ENCODE measurements at places on chromosomes 16 and 17.

- DNase-seq, result no peak
These were observed 583.4 kb upstream of the PSMD7 start for GRCh38 chr16:73713251-73713650.

GRCh38 chr16:81237282-81237681, 1.2 kb upstream of the BCO1 start:
- peak; percentile 10 for DNase-seq

- no peak for DNase-seq
These were observed 101.5 kb upstream of the CDH5 start for GRCh38 chr16:66265048-66265415.

- no peak for DNase-seq
These were observed 223.1 kb upstream of the CDH5 start for GRCh38 chr16:66143415-66143814.

DNA sequence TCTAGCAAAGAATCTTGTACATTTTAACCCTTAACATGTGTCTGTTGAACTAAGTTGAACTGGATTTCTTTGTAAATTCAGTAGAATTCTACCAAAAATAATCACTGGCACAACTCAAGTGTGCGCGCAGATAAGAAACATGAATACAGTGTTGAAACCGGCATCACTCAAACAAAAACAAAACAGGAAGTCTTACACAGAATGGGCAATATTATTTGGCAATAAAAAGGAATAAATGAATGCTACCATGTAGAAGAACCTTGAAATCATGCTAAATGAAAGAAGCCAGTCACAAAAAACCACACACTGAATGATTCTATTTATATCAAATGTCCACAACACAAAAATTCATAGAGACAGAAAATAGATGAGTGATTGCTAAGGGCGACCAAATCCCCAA, 102.9 kb upstream of the ZFHX3 start:
- DNase-seq, result no peak

DNA sequence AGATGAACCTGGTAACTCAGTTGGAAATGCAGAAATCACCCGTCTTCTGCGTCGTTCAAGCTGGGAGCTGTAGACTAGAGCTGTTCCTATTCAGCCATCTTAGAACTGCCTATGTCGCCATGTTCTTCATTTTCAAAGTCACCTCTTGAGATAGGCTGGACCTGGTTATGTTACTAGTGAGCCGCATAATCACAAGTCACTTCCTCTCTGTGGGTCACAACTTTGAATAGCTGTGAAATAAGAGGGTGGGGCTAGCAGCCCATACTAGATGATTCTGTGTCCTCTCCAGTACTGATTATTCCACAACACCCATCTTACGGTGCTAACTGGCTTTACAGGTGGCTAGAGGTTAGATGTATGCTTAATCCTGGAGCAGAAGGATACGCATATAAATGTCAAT, 74.2 kb downstream of the VPS53 start:
- no peak for DNase-seq

- DNase-seq, result peak; percentile 28
These were observed 484.9 kb upstream of the WSB1 start for GRCh38 chr17:26809033-26809432.

DNA sequence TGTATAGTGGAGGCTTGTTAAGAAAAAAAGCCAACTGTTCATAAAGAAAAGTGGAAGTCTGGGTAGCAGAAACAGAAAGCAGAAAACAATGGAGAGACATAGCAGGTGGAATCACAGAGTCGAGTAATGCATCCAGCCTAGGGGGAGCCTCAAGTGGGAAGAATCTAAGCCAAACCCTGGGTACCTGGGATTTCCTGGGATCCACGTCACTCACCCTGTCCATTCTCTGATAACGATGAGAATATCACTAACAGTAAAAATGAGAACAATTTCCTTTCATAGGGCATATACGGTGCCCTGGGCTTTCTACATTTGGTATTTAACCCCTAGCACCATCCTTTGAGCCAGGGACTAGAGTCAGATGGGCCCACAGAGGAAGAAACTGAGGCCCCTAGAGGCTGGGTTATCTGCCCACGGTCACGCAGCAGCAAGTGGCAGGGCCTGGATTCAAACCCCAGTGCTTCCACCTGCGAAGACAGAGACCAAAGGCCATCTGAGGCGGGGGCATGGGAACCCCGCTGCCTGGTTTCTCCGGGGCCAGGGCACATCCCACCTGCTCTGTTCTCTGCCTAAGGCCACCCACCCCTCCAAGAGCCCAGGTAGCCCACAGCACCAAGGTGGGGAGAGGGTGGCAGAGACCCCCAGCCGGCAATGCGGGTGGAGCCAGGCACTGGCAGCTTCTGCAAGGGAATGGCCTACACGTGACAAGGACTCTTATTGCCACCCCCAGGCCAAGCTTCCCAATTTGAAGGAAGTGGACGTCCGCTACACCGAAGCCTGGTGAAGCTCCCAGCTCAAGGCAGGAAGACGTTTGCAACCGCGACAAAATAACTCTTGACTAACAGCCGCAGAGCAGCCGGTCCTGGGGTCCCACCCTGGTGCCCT, 69.8 kb upstream of the PLCG2 start:
- DNase-seq, result no peak

GRCh38 chr17:73750975-73751374, 106.7 kb upstream of the SDK2 start:
- DNase-seq, result no peak

- no peak for DNase-seq
These were observed 10.9 kb downstream of the HSPB9 start for GRCh38 chr17:42133461-42134041.

DNA sequence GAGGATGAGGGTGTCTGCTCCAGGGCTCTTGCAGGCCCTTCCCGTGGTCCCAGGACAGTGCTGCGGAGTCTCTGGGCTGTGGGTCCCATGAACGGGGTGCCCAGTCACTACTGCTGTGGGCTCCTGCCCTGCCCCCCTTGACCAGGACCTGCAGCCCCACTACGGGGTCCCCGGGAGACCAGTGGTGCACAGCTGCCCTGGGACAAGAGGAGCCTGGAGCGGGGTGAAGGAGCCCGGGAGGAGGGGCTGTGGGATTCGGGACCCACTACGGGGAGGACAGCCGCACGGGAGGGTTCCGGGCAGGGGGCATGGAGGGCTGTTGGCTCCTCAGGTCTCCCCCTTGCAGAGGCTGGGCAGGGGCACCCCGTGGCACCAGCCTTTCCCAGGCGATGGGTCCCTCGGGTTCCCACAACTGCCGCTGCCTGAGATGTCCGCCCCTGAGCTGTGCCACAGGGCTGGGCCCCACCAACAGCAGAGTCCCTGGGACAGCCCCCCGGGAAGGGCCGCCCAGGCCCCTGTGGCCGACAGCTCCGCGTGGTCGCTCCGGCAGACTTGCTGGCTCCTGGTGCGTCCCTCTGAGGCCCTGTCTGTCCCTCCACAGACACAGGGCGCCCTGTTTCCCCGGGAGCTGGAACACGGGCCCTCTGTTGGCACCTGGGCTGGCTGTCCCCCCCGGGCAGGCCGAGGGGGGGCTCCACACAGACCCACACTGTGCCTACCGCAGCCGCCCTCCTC, 52.1 kb upstream of the GNG13 start:
- DNase-seq, result no peak

DNA sequence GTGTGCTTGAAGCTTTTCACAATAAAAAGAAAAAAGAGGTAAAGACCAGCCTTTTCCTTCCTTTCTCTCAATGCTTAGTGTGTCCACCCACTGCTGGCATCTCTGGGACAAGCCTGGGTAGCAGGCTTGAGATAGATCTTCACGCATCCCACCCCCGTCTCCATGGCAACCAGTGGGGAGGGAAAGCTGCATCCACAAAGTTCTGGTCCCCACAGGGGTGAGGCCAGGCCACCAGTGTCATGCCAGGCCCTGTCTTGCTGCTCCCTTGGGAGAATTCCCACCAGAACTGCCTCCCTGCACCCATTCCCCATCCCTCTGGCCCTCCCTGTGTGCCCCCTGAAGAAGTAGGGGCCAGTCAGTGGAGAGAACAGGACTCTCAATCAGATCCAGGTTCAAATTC, 259.9 kb downstream of the MRTFB start:
- no peak for DNase-seq

- peak; percentile 67 for DNase-seq
These were observed 5.1 kb downstream of the ERBB2 start for GRCh38 chr17:39704821-39705551.

DNA sequence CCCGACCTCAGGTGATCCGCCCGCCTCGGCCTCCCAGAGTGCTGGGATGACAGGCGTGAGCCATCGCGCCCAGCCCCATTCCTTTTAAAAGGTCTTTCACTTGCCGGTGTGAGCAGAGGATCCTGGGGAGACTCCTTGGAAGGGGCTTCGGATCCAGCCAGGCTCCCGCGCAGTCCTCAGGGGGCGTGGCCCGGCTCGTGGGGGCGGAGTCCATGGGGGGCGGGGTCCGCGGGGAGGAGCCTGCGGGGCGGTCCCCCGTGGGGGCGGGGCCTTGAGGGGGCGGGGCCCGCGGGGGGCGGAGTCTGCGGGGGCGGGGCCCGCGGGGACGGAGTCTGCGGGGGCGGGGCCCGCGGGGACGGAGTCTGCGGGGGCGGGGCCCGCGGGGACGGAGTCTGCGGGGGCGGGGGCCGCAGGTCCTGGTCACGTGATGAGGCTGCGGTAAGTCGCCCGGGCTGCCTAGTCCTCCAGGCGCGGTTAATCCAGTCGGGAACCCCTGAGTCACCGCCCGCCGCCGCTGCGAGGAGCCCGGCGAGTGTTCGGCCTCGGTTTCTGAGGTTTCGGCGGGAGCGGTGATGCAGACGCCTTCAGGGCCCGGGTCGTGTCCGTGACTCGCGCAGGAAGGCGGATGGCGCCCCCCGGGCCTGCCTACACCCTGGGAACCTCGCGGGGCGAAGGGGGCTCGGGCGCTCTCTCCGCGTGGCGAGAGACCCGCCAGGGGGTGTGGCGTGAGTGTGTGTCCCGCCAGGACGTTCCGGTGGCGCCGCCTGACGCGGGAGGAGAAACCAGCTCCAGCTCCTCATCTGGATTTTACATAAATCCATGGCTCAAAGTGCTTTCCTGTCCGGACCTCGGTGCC, 23.6 kb upstream of the ABR start:
- peak; percentile 73 for DNase-seq

DNA sequence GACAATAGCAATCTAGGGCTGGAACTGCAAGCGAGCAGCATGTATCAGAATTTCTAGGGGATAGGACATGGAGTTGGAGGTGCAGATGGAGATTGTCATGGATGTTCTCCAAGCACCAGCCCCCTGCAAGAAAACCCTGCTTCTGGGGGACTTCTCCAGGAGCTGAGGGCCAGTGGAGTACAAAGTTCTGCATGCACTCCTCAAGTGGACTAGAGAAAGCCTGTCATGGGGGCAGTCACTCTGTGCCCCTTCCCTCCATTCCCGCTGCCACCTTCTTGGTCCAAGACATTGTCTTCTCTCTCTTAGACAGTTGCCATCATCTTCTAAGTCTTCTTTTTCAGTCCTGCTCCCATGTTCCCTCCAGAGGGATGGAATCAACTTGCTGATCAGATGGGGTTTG, 87.9 kb downstream of the AIPL1 start:
- no peak for DNase-seq

GRCh38 chr17:58432806-58433573, 15.7 kb upstream of the RNF43 start:
- no peak for DNase-seq

DNA sequence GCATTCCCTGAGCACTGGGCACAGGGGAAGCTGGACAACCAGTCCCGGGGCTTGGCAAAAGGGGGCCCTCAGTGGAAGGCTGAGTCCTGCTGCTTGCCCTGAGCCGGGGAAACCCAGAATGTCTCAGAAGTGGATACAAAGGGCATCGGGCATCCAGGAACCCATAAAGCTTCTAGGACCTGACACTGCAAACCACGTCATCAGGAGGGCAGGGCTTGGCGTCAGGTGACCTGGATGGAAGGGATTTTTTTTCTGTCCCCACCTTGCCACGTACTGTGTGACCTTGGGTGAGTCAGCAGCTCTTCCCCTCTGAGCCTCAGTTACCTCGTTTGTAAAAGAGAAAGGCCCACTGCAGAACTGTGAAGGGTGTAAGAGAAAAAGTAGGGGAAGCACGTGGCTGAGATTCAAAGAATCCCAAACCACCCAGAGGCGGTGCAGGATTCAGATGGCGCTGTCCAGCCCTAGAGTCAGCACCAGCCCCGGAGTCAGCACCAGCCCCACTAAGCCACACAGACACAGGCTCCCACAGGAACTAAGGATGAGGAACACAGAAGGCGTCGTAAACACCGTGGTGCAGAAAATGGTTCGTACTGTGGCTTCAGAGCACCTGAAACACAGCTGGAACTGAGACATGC, 53.7 kb downstream of the C16orf95 start:
- DNase-seq, result no peak

DNA sequence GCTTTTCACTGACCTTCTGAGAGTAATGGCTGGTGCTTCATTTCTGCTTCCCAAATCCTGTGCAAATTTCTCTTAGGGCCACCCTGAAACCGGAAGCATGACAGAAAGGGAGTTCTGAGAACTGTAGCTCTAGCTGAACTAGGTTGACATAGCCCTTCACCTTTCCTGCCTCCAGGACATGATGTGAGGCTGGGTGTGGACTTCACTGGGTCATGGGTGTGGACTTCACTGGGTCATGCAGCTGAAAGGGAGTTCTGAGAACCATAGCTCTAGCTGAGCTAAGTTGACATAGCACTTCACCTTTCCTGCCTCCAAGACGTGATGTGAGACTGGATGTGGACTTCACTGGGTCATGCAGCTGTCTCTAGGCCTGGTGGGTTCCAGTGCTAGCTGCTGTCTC, 54.3 kb upstream of the NLRP1 start:
- no peak for DNase-seq

DNA sequence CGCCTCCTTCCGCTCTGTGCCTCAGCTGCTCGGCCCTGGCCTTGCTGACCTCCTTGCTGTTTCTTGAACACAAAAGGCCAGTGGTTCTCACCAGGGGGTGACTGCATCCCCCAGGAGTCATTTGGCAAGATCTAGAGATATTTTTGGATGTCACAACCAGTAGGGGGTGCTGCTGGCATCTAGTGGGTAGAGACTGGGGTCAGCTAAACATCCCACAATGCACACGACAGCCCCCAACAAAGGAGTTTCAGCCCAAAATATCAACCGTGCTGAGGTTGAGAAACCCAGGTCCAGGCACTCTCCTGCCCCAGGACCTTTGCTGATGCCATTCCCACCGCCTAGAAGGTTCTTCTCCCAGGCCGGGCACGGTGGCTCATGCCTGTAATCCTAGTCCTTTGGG, 39.7 kb downstream of the ABCC6 start:
- DNase-seq, result no peak

DNA sequence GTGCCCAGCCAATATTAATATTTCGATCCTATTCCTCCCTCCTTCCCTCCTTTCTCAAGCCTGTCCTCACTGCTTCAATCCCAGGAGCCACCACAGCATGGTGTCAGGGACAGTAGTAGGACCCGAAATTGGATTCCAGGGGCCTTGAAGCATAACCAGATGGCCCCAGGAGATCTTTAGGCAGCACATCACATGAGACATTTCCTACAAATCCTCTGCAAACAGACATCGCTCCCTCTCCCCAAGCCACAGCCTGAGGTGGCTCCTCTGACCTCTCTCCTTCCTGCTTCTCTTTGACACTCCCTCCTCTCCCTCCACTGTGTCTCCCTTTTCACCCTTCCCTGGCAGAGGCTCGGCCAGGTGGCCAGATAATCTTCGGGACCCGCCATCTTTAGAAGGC, 76.6 kb downstream of the BMERB1 start:
- DNase-seq, result no peak

GRCh38 chr16:64475627-64476351, 646.1 kb downstream of the CDH11 start:
- peak; percentile 87 for DNase-seq

GRCh38 chr17:75183999-75184884, 1.5 kb upstream of the SUMO2 start:
- no peak for DNase-seq
